ENCODE measurements at places on chromosomes 2 and 18.
A peak's percentile ranks its signal among the peaks of the same experiment; 100 is the strongest.

GRCh38 chr2:30780776-30781330, 26.4 kb downstream of the CAPN13 start:
- DNase-seq, result no peak

- DNase-seq, result no peak
These were observed 43.4 kb upstream of the ROCK2 start for GRCh38 chr2:11387843-11388242.

- DNase-seq, result no peak
These were observed 2.0 kb downstream of the SATB2 start for GRCh38 chr2:199455545-199456382.

GRCh38 chr2:224016963-224017362, 22.1 kb downstream of the SERPINE2 start:
- DNase-seq, result no peak

GRCh38 chr2:19843992-19844515, 57.7 kb downstream of the TTC32 start:
- DNase-seq, result no peak

GRCh38 chr18:36610661-36611060, 218.1 kb downstream of the TPGS2 start:
- DNase-seq, result no peak

DNA sequence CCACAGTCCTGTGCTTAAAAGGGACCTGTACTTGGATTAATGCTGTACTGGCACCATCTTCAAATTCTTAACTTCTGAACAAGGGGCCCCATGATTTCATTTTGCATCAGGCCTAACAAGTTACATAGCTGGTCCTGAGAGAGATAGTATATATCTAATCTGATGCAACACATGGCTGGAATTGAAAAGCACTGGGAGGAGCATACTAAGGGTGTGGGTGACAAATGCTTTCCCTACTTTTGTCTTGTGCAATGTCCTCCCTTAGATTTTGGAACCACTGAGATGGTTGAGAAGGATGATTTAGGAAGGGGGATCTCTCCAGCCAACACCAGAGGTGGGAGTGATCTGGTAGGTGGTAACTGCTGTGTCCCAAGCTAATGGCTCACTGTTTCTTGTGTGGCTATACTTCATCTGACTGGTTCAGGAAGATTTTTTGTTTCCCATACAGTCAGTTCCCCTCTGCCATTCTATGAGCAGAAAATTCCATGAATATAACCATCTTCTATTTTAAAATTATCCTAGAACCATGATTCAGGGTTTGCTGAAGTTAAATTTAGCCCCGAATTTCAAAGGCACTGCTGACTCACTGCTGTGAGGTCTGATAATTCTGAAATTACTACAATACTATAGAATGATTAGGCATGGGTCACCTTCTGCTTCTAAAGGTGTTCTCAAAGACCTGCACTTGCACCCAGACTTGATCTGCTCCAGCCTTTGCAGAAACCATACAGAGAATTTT, 108.3 kb upstream of the NCKAP5 start:
- DNase-seq, result no peak

DNA sequence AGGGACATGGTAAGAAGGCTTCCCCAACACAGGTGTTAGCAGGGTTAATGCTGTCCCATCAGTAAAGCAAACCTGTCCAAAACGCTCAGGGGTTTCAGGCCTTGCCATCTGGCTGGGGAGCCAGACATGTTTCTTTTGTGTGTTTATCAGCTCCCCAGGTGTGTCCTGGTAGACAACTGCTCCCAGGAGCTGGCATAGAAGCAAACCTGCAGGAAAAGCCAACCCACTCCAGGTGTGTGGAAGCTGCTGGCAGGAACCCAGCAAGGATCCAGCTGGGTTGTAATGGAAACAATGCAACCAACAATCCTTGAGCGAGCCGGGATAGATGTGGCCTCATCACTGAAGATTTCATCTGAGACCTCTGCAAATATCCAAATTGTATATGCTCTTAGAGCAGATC, 123.1 kb downstream of the RAB3GAP1 start:
- no peak for DNase-seq

DNA sequence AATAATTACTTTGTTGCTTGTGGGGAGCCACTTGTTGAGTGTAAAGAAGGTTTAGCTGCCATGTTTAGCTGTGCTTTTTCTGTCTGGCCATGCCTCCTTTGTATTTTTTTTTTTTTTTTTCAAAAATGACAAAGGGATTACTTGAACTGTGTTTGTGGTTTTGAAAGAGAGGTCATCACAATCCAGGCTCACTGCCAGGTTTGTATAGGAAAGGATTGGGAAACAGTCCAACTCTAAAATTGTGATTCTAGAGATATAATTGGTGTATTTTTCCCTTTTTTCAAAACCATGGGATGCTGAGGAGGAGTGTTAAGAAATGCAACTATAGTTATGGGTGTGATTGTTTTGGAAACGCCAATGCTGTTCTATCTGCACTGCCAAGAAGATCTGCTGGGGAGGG, 4.3 kb downstream of the ITPRIPL1 start:
- DNase-seq, result no peak

DNA sequence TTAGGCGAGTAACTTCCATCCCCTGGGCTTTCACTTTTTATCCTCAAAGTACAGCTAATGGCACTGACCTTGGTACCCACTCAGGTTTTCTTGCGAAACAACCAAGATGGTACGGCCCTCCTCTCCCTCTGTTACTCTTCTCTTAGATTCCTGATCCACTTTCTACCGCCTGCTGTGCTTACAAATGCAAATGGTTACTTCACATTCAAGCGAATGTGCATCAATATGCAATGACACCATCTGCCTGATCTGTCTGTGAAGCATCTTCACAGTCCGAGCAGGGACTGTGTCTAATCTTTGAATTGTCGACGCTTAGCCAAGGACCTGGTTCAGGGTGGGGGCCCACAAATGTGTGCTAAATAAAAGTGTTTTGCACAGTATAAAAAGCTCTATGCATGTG, 112.2 kb downstream of the TRIB2 start:
- no peak for DNase-seq

DNA sequence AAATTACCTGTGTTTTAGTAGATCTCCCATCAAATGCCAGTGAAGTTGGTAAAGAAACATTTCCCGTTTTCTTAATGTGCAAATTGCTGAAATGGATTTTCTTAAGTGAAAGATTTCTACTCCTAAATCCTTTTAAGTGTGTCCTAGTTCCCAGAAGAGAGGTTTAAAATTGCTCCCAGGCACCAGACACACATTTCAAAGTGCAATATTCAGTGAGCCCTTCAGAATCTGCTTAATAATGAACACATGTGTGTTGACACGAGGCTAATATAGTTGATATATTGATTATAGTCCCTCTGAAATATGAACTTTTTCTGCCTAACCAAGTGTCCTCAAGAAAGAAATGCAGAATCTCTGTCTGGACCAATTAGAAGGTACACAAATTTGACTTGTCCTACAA, 861.7 kb upstream of the CNTNAP5 start:
- DNase-seq, result no peak

DNA sequence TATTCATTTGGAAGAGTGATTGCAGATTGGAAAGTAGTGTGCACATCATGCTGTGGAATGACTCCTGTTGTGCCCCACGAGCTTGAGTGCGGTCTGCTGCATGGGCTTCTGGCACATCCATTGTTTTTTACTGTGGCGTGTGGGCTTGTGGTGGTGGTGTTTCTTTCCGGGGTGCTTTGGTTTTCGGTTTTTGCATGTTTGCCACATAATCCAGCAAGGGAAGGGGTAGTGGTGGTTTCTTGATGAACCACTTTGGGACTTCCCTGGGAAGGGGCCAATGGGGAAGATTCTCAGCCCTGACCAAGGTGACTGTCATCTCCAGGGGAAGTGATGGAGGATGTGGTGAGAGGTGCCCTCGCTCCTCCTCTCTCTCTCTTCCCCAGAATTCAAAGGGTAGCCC, 57.0 kb downstream of the COA5 start:
- DNase-seq, result no peak

GRCh38 chr18:55696811-55697210, 108.8 kb upstream of the TCF4 start:
- DNase-seq, result no peak

- DNase-seq, result no peak
These were observed 955.2 kb upstream of the CELF4 start for GRCh38 chr18:38520786-38521185.

DNA sequence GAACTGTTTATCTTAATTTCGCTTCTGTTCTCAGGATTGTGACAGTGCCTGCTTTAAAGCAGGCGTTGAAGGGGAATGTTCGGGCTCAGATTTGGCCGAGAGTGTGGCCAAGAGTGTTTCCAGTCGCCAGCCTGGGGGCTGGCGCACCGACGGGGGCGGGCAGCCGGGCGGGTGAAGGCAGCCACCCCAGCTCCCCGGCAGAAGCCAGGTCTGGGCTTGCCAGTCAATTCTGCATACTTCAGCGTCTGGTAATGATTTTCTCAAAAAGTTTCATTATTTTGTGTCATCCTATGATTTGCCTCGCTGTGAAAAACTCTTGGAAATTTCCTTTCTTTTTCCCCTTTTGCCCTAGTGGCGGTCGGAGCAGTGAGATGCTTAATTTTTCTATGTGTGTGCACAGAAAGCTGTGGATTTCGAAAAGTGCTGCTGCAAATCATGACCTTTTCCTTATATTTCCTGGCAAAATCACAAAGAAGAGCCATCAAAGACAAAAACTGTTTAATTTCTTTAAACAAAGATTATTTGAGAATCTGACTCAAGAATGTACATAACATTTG, 856 bp downstream of the FAM228A start:
- no peak for DNase-seq

- DNase-seq, result no peak
These were observed 58.6 kb upstream of the GLS start for GRCh38 chr2:190822043-190822442.

- no peak for DNase-seq
These were observed 135.9 kb downstream of the RHBDD1 start for GRCh38 chr2:226971770-226972169.

GRCh38 chr2:36165132-36165531, 190.4 kb upstream of the CRIM1 start:
- no peak for DNase-seq

DNA sequence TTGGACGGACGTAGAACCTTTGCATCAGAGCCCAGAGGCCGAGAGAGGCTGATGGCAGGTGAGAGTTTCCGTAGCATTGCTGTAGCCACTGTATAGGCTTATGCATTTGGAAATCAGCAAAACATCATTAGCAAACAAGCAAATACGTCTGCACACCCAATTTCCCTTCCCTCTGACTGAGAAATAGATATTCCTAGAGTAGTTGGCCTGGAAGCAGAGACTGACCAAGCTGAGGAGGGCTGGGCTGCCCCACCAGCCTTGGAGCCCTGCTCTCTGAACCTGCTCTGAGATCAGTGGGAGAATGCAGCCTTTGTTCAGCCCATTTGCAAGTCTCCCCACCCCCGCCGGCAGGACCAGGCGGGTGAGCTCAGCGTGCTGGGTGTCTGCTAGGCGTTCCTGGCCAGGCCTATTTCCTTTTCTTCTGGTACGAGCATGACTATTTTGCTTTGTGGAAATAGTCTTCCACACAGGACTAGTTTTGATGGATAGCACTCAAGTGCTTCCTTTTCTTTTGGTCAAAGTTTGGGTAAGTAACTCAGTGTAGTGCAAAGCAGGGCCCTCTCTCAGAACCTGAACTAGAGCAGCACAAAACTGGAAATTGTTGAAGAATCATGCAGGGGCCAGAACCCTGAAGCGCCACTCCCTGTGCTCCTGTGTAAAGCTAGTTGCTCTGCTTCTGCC, 21.9 kb upstream of the RNF149 start:
- peak; percentile 67 for DNase-seq

DNA sequence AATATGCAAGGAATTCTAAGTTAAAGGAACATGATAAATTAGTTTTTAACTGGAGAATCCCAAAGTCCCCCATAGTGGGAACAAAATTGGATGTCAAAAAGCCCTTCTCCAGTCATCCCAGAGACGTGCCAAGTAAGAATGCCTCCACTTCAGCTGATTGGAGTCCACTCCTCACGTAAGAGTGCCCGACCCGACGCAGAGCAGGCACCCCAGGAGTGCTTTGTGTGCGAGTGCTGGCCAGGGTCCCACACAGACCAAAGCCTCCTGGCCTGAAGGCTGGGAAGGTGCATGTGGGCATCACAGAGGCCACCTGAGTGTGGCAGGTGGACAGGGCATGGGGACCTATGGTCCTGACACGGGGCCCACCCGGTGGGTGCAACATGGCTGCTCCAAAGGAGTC, 183.5 kb downstream of the GLI2 start:
- DNase-seq, result no peak

DNA sequence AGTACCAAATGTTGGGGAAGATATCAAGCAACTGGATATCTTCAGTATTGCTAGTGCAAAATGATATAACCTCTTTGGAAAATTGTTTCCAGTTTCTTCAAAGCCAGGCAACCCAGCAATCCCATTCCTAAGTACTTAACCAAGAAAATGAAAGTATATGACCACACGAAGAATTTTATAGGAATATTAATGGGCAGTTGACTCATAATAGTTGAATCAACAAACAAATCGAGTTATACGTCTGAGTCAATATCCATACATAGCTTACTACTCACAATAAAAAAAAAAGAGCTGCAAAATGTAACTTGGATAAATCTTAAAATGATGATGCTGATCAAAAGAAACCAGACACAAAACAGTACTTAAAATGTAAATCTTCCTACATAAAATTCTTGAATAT, 810.4 kb downstream of the METTL4 start:
- DNase-seq, result no peak

DNA sequence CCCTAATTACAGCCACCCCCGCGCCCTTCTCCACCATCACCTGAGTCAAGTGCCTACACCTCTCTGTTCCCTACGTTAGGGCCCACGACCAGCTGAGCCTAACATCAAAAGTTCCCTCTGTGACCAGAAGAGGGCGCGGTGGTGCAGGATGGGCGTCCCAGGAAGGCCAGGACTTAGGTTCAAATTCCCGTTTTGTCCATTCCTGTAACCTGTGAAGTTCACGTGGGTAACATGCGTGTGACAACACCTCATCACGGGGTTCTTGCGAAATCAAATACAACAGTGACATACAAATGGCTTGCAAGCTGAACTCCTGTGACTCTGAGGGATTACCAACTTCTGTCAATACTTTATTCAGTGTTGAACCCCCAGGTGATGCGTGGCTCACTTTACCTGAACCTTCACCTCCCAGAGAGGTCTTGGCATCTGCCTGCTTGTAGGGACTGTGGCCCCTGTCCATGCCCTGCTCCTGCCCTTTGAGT, 207.9 kb downstream of the ARL4C start:
- no peak for DNase-seq

DNA sequence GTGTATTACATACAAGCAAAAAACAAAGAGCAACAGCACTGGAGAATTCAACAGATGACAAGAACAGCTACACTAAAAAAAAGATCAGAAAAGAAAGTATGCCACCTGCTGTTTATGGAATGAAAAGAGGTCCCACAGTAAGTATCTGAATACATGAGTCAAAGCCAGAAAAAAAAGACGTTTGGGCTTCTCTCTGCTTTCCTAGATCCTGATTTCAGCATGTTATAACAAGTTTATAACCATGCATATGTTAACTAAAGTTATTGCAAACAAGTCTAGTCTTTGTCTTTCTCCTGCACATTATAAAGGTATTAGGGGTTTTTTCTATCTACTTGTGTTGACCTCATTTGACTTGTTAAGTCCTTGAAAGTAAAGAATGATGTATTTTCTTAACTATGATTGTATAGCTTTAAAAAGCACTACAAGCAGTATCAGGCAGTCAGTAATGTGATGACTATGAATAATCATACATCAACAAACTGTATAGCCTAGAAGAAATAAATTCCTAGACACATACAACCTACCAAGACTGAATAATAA, 108.5 kb upstream of the COL5A2 start:
- DNase-seq, result peak; percentile 81

GRCh38 chr2:139067874-139068273, 287.7 kb upstream of the NXPH2 start:
- DNase-seq, result no peak
